ENCODE measurements at places on chromosomes 3 and 15.

DNA sequence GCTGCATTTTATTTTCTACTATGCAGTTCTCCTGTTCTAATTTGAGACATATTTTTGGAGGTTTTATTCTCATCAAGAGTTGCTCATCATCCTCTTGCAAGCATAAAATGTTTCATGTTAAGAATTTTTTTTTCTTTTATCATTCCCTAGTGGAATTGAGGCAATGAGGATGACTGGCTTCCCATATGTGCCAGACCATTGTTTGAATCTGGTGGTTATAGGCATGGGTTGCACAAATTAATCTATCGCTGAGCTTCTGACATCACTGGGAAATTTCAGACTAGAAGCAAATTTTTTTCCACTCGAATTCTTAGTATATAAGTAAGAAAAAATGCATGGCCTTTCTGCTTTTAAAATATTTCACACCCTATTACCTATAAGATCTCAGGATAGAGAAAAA lies 279.1 kb upstream of the PLSCR5 start:
- no peak overlapping the region for H3K4me3 ChIP-seq
- H3K36me3 ChIP-seq, result no peaks in the 10 kb centered on the region
- no peaks in the 10 kb centered on the region for H3K4me1 ChIP-seq
- H3K27ac ChIP-seq, result no peak overlapping the region
- no peaks in the 10 kb centered on the region for H3K27me3 ChIP-seq

GRCh38 chr3:178805741-178806140 lies 265.9 kb downstream of the ZMAT3 start:
- DNase-seq, result no peak
- no peak overlapping the region for H3K4me3 ChIP-seq
- no peaks in the 10 kb centered on the region for H3K4me1 ChIP-seq
- no peaks in the 10 kb centered on the region for H3K36me3 ChIP-seq

DNA sequence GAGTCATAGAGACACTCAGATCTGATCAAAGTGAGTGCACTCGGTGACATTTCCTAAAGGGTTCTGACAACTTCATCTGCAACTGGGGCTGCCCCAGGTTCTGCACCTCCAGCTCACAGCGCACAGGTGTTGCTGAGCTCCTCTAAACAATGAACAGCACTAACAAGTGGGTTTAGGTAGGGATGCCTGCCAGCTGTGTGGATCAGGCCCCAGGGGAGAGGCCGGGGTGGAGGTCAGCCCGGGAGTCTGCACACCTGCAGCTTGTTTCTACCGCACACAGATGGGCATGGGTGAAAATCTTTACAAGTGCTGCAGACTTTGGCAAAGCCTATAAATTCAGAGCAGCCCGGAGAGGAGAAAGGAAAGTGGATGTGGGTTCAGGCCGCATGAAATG lies 355 bp downstream of the FBXW12 start:
- H3K27me3 ChIP-seq, result peaks cover 6% of the 10 kb centered on the region
- no peak for DNase-seq
- H3K36me3 ChIP-seq, result no peaks in the 10 kb centered on the region
- no peak overlapping the region for H3K4me3 ChIP-seq

DNA sequence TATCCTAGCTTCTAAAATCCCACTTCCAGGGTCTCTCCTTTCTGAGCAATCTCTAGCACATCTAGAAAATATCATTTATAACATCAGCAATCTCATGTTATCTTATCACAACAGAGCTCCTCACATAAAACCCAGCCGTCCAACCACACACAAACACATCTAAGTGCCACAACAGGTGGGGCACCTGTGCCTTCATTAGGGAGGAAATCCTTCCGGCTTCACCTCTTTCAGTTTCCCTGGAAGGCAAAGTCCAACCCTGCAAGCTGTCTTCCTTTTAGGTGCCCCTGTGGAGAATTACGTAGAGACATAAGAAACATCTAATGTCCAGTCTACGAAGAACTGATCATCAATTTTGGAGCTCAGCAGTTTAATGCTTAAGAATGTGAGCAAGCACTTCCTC lies 1.6 kb downstream of the ZDHHC3 start:
- H3K27ac ChIP-seq, result peak overlapping the region; percentile 60
- no peak for DNase-seq
- no peaks in the 10 kb centered on the region for H3K27me3 ChIP-seq
- H3K4me1 ChIP-seq, result peaks cover 18% of the 10 kb centered on the region
- peak overlapping the region; percentile 96 for H3K4me3 ChIP-seq

GRCh38 chr3:128011140-128011539 lies 41.1 kb upstream of the SEC61A1 start:
- DNase-seq, result peak; percentile 49
- H3K27ac ChIP-seq, result peak overlapping the region; percentile 12
- no peak overlapping the region for H3K4me3 ChIP-seq
- no peaks in the 10 kb centered on the region for H3K27me3 ChIP-seq

- H3K36me3 ChIP-seq, result no peaks in the 10 kb centered on the region
- no peaks in the 10 kb centered on the region for H3K4me1 ChIP-seq
- no peak overlapping the region for H3K4me3 ChIP-seq
- H3K27me3 ChIP-seq, result no peaks in the 10 kb centered on the region
- no peak overlapping the region for H3K27ac ChIP-seq
Measured at GRCh38 chr3:118171236-118171852, 863.3 kb downstream of the IGSF11 start.

- H3K4me1 ChIP-seq, result no peaks in the 10 kb centered on the region
- no peaks in the 10 kb centered on the region for H3K36me3 ChIP-seq
- H3K27me3 ChIP-seq, result peaks cover 3% of the 10 kb centered on the region
- no peak overlapping the region for H3K4me3 ChIP-seq
- DNase-seq, result no peak
Measured at GRCh38 chr3:132880986-132881385, 157.2 kb upstream of the TMEM108 start.

DNA sequence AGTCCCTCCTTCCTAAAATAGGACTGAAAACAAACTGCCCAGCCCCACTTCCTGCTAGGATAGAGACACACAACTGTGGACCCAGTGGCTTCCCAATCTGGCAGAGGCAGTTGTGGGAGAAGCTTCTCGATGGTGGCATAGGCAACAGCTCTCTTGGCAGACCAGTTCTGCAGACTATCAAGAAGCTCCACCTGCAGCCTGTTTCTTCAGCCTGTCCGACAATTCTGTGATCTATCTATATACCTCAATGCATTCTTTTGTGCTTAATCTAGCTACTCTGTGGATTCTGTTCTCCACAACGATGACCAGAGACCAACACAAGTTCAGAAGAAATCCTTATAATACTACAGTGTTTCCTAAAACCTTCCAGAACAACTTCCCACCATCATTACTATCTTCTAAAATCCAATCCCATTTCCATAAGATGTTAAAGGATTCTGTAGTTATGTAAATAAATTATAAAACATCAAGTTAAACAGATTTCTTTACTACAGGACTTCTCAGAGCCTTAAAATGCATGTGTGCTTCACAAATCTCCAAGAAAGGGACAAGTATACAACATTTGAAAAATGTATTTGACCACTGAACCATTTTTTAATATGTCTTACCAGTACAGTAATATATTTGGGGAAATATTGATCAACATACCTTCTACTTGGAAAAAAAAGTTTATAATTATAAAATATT lies 57.7 kb downstream of the IGF2BP2 start:
- H3K4me1 ChIP-seq, result peaks cover 41% of the 10 kb centered on the region
- H3K36me3 ChIP-seq, result no peaks in the 10 kb centered on the region
- H3K27ac ChIP-seq, result no peak overlapping the region
- H3K27me3 ChIP-seq, result no peaks in the 10 kb centered on the region
- DNase-seq, result no peak

DNA sequence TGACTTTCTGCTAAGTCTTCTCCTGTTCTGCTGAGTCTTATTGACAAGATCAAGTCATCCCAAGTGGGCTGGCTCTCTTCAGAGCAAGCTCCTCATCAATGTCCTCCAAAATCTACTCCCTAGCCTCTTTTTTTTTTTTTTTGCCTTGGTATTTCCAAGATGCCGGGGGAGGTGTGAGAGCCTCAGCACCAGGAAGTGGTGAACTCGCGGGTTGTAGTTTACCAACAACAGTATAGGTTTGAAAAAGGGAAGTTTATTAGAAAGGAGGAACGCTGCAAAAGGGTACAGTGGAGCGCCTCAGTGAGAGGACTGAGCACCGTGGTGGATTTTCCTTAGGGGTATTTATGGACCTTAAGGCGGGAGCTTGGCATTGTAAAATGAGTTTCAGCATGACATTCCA lies 94.3 kb upstream of the SGO1 start:
- H3K27ac ChIP-seq, result no peak overlapping the region
- peaks cover 1% of the 10 kb centered on the region for H3K36me3 ChIP-seq
- H3K27me3 ChIP-seq, result no peaks in the 10 kb centered on the region
- H3K4me3 ChIP-seq, result no peak overlapping the region
- H3K4me1 ChIP-seq, result no peaks in the 10 kb centered on the region

- no peaks in the 10 kb centered on the region for H3K27me3 ChIP-seq
- no peak overlapping the region for H3K4me3 ChIP-seq
- H3K36me3 ChIP-seq, result no peaks in the 10 kb centered on the region
- DNase-seq, result no peak
- H3K4me1 ChIP-seq, result peaks cover 12% of the 10 kb centered on the region
Measured at GRCh38 chr3:102189956-102190723, 244.7 kb upstream of the ZPLD1 start.

DNA sequence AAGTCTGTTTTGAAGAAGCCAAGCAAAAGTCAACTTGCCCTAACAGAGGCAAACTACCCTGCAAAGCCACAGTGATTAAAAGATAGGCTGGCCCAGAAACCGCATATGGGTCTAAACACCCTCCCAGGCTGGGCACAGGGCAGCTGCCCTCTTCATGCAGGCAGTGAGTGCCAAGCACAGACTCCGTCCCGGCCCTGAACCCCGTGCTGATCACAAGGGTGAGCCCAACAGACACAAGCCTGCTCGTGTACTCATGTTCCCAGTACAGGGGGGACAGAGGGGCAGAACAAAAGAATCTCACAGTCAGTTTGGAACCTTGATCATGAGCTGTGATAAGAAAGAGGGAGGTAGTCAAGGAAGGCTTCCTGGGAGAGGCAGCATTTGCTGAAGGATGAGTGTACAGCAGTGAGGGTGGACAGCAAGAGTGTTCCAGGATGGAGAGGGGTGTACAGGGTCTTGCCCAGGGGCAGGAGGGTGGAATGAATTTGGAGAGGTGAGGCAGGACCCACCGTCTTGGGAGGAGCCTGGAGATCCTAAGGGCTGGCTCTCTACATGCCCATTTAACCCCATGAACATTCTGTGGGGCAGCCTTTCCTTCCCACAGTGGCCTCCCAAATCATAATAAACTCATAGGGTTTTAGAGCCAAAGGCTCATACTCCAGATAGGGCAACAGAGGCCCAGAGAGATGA lies 43.2 kb upstream of the PRR23E start:
- no peaks in the 10 kb centered on the region for H3K36me3 ChIP-seq
- H3K27ac ChIP-seq, result no peak overlapping the region
- H3K4me3 ChIP-seq, result no peak overlapping the region
- H3K27me3 ChIP-seq, result peaks cover 46% of the 10 kb centered on the region
- no peak for DNase-seq

DNA sequence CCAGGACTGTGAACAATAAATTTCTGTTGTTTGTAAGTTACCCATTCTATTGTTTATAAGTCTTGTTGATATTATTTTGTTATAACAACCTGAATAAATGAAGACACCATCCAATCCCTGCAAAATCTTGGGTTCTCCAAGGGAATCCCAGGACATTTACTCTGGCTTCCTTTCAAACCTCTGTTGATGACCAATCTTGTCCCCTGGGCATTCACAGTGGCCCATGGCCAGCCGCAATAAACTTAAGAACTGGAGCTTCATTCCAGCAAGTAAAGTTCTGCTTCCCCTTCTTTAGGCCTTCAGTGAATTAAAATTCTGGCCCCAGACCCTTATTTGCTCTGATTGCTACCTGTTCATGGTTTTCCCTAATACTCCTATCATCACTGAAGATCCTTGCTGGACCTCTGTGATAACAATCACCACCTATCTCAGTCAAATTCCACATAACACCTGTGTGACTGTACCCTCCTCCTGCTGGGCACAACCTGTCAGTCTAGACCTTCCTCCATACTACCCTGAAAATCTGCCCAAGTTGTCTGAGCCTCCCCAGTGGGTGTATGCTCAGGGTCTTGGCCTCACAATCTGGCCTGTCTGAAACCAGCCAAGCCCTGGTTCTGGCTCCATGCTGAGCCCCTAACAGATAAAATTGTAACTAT lies 153.1 kb downstream of the SEMA6D start:
- H3K4me1 ChIP-seq, result peaks cover 6% of the 10 kb centered on the region
- no peak overlapping the region for H3K27ac ChIP-seq
- no peaks in the 10 kb centered on the region for H3K36me3 ChIP-seq
- no peak overlapping the region for H3K4me3 ChIP-seq
- no peaks in the 10 kb centered on the region for H3K27me3 ChIP-seq

DNA sequence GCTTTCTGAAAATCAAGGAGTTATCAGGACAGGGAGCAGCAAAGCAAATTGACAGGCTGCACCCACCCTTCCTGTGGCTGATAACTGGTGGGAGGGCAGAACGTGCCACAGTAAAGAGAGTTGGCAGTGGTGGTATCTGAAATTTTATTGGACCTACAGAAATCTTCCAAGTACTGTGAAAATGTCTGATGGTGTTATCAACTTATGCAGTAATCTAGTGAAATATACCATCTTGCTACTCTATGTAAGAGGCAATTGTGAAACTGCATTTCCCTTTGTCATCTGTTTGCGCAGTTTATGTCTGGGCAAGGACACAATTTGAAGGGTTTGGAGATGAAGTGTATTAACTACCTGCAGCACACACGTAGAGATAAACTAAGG lies 1.5 kb downstream of the PLCL2 start:
- H3K36me3 ChIP-seq, result no peaks in the 10 kb centered on the region
- peak overlapping the region; percentile 87 for H3K4me3 ChIP-seq
- H3K27me3 ChIP-seq, result peaks cover 20% of the 10 kb centered on the region
- H3K27ac ChIP-seq, result no peak overlapping the region

GRCh38 chr3:127439621-127440020 lies 150.9 kb downstream of the TPRA1 start:
- no peaks in the 10 kb centered on the region for H3K4me1 ChIP-seq
- H3K36me3 ChIP-seq, result no peaks in the 10 kb centered on the region
- H3K4me3 ChIP-seq, result no peak overlapping the region
- H3K27ac ChIP-seq, result no peak overlapping the region
- DNase-seq, result no peak
- H3K27me3 ChIP-seq, result peaks cover 2% of the 10 kb centered on the region

DNA sequence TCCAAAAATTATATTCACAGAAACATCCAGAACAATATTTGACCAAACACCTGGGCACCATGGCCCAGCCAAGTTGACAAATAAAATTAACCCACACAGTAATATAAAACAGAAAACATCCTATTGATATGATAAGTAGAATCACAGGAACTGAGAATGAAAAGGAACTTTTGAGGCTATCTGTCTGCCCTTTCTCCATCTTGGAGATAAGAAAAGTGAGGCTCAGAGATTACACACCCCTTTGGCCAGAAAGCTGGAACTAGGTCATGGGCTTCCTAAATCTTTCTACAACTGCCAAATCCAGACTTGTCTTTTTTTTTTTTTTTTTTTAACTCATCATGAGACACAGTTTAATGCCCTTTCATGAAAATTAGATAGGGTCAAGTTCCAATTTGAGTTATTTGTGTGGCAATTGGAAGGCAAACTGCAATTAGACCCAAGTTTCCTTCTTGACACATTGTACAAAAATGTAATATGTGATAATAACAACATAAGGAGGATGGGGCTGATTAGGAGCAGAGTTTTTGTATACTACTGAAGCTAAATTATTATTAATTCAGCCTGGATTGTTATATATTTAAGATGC lies 137.2 kb downstream of the RPL22L1 start:
- no peaks in the 10 kb centered on the region for H3K27me3 ChIP-seq
- DNase-seq, result no peak
- H3K27ac ChIP-seq, result no peak overlapping the region
- H3K4me3 ChIP-seq, result no peak overlapping the region
